ENCODE measurements at places on chromosomes 2 and 18.

GRCh38 chr2:100928235-100928634, 73.9 kb upstream of the RPL31 start:
- DNase-seq, result no peak

- DNase-seq, result no peak
Measured at GRCh38 chr2:209334188-209335017, 89.4 kb upstream of the MAP2 start.

GRCh38 chr2:240561325-240561971, 1.3 kb downstream of the DUSP28 start:
- no peak for DNase-seq

GRCh38 chr2:241469746-241470145, 38.6 kb downstream of the STK25 start:
- DNase-seq, result no peak

DNA sequence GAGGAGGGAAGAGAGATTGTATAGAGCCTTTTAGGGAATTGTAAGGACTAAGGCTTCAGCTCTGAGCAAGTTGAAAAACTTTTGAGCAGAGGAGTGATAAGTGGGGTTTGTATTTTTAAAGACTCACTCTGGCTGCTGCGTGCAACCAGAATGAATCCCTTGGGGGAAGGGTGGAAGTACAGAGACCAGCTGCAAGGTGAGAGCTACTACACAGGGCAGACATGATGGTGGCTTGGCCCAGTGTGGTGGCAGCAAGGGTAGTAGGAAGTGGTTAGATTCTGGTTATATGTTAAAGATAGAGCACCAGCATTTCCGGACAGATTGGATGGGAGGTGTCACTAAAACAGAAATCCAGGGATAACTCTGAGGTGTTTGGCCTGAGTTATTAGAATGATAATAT, 10.1 kb upstream of the SESTD1 start:
- no peak for DNase-seq

DNA sequence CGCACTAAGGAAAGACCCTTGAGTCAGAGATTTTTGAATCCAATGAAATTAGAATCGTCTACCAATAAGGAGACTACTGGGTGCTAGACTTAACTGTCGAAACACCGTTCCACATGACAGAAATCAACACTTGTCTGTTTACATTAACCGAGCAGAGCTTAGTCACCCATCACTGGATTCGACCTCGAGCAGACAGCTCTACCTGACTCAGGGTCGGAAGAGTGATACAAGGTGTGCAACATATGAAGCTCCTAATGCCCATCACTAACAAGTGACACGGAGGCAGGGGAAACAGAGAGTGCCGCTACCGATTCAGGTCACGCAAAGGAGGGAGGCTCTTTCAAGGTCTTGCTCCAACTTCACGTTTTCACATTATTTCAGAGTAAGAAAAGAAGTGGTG, 54.2 kb upstream of the FZD5 start:
- DNase-seq, result no peak

- DNase-seq, result no peak
Measured at GRCh38 chr2:181790716-181791649, 100.5 kb upstream of the ITPRID2 start.

GRCh38 chr2:8402222-8402621, 279.6 kb upstream of the ID2 start:
- DNase-seq, result no peak

GRCh38 chr18:10558243-10558966, 32.6 kb downstream of the NAPG start:
- no peak for DNase-seq

GRCh38 chr18:72504866-72505265, 39.3 kb downstream of the CBLN2 start:
- no peak for DNase-seq

DNA sequence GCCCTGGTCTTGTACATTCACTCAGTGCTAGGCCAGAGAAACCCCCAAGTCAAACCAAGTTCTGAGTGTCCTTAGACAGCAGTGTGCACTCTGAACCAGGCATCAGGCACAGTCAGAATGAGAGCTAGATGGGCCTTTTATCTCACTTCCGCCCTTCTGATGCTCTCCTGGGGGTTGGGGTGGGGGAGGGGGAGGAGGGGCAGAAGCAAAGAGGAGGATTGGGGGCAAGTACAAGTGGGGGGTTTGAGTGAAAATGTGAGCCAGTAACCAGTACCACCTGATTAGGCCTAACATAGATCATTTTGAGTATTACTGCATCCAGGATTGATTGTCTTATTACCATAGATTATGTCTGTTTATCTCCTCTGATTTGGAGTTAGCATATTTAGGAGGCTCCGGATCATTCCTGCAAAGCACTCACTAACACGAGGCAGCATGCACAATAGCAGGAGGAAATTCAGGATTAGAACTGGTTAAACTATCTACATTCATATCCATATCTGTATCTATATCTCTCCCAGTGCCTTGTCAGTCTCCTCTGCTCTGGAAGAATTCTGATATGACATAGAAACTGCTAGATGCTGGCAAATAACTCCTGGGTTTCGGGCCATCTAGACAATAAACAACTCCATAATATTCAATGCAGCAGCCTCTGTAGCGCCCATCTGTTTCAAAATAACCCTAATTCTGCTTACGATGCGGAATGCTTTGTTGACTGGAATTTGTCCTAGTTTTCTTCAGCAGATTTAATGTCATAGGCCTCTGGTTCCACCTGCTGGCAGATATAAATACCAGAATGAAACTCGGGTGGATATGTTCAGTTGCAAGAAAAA, 149.1 kb downstream of the RHBDD1 start:
- no peak for DNase-seq

DNA sequence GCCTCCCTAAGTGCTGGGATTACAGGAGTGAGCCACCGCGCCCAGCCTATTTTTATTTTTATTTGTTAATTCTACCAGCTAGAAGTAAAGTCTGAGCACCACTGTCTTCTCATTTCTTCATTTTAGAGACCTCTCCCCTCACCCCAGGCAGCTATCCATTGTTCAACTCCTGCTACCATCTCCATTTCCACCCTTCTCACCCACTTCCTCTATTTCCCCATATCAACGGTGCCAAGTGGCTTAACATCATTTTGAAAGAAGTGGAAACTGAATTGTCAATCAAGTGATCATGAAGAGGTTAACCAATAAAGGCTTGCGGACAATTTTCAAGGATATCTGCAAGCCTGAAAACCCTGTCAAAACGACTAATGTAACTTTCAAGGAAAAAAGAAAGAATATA, 323.1 kb downstream of the NBAS start:
- DNase-seq, result no peak

DNA sequence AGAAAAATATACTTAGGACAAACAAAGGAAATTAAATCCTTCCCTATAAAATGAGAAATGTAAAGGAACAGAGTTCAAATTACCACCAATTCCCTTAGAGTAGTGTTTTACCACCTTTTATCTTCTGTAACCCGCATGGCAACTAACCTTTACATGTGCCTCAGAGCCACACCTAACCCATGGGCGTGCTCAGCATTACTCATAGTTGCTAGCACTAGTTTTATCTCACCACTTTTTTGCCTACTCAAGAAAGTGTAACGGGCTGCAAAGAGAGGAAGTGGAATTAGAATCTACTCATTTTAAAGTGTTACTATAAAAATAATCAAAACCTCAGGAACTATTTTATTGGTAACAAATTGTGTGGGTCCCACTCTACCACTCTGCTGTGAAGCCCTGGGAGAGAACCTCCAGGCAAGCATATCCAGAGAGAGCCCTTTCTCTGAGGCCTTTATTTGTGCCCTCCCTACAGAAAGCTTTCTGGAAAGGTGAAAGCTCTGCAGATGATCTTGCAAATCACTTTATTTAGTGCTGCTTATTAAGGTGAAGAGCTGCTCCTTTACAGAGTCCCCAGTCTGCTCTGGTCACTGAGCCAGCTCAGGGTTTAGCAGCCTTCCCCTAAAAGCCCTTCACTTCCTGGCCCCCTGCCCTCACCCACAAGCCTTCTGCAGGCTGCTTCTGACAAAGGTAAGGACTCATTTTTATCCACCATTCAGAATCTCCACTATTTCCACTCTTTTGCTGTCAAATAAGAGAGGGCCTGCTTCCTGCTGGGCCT, 98.8 kb downstream of the TRABD2A start:
- DNase-seq, result no peak

- DNase-seq, result no peak
Measured at GRCh38 chr2:79099140-79099686, 11.4 kb upstream of the REG1B start.

GRCh38 chr2:123051136-123051535, 974.0 kb upstream of the CNTNAP5 start:
- DNase-seq, result no peak

DNA sequence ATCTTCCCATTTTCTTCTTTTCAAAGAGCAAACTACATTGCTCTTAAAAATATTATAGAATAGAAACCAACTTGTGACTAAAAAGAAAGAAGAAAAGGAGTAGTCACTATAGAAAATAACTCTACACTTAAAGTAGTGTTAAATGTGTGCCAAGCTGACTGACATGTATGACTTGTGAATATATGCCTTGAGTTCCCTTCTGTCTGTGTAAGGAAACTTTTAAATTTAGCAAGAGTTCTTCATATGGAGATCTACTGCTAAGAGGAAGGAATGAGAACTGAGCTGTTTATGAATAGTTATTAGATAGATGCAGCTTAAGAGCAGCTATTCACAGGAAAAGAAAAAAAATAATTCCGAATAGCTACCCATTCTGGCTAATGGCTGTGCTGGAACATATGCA, 1221.7 kb upstream of the ZEB2 start:
- no peak for DNase-seq
